ENCODE measurements at places on chromosomes 12 and 14.
A peak's percentile ranks its signal among the peaks of the same experiment; 100 is the strongest.

GRCh38 chr12:98425859-98426258 lies 89.5 kb upstream of the TMPO start:
- H3K36me3 ChIP-seq, result no peaks in the 10 kb centered on the region
- H3K27me3 ChIP-seq, result no peaks in the 10 kb centered on the region
- DNase-seq, result no peak
- H3K4me1 ChIP-seq, result peaks cover 18% of the 10 kb centered on the region

GRCh38 chr12:16303939-16304338 lies 26.5 kb upstream of the SLC15A5 start:
- no peaks in the 10 kb centered on the region for H3K4me1 ChIP-seq
- no peak overlapping the region for H3K27ac ChIP-seq
- no peak for DNase-seq
- H3K4me3 ChIP-seq, result no peak overlapping the region
- H3K36me3 ChIP-seq, result no peaks in the 10 kb centered on the region

DNA sequence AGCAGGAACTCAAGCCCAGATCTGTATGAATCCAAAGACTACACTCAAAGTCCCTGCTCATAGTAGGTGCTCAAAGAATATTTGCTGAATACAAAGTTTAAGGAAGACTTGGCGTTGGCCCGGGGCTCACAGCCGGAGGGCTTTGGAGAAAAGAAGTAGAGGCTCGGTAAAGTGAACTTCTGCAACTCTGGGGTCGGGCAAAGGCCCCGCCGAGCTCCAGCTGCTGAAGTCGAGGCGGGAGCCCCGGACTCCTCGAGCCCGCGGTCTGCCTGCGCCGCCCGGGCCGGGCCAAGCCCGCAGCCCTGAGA lies 335 bp downstream of the GCN1 start:
- peak overlapping the region; percentile 88 for H3K4me3 ChIP-seq
- peaks cover 12% of the 10 kb centered on the region for H3K36me3 ChIP-seq
- DNase-seq, result no peak
- H3K27ac ChIP-seq, result peak overlapping the region; percentile 94
- H3K4me1 ChIP-seq, result peaks cover 64% of the 10 kb centered on the region

GRCh38 chr12:46342562-46343033 lies 30.0 kb downstream of the SLC38A2 start:
- H3K4me1 ChIP-seq, result peaks cover 14% of the 10 kb centered on the region
- no peak overlapping the region for H3K27ac ChIP-seq
- peak; percentile 64 for DNase-seq

GRCh38 chr12:65951697-65952096 lies 127.4 kb downstream of the HMGA2 start:
- H3K36me3 ChIP-seq, result peaks cover 3% of the 10 kb centered on the region
- H3K4me3 ChIP-seq, result no peak overlapping the region
- peaks cover 46% of the 10 kb centered on the region for H3K4me1 ChIP-seq
- H3K27ac ChIP-seq, result no peak overlapping the region
- DNase-seq, result no peak

DNA sequence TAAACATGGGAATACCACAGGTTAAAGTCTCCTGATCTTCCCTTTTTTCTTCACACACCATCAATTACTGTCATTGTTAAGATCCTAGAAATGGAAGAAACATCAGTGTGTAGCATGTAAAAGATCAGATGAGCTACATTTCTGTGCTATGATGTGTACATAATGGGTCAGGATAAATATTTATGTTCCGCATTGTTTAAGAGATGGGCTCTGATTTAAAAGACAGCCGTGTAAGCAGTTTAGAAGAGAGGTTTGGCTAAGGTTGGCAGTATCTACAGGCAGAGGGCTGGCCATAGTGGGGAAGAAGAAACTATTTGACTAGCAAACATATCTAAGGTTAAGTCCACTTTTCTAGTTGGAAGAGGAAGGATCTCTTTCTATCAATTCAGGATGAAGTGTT lies 49.4 kb downstream of the LRRC9 start:
- H3K4me3 ChIP-seq, result no peak overlapping the region
- H3K27ac ChIP-seq, result no peak overlapping the region
- H3K36me3 ChIP-seq, result no peaks in the 10 kb centered on the region
- peak; percentile 14 for DNase-seq
- no peaks in the 10 kb centered on the region for H3K27me3 ChIP-seq

GRCh38 chr14:21191809-21192446 lies 36.1 kb upstream of the OR5AU1 start:
- peak overlapping the region; percentile 53 for H3K4me3 ChIP-seq
- no peak overlapping the region for H3K27ac ChIP-seq
- H3K4me1 ChIP-seq, result peaks cover 22% of the 10 kb centered on the region
- H3K27me3 ChIP-seq, result no peaks in the 10 kb centered on the region

DNA sequence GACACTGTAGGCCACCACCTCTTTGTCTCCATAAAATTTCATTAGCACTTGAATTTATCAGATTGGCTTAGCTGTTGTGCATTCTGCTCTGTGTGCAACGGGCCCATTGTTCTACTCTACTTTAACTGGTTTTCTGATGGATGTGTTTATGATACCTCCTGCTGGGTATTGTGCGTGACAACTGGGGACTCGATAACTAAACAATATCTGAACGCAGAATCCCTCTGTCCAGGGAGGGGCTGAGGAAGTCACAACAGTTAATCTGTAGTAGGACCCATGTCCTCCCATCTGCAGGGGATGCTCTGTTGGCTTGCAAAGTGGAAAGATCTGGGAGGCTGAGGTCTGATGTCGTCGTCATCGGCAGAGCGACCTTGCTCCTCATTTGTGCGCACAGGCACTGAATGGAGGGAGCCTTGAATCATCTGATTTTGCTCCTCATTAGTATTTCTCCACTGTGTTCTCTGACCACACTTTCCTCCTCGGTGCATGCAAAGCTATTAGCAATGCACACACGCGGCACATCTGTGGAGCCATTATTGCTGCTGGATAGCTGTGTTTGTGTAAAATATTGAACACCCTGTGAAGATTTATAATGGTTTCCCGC lies 422.5 kb downstream of the NRXN3 start:
- no peaks in the 10 kb centered on the region for H3K36me3 ChIP-seq
- no peak for DNase-seq
- no peak overlapping the region for H3K27ac ChIP-seq
- H3K4me3 ChIP-seq, result no peak overlapping the region
- H3K4me1 ChIP-seq, result no peaks in the 10 kb centered on the region
- H3K27me3 ChIP-seq, result no peaks in the 10 kb centered on the region

DNA sequence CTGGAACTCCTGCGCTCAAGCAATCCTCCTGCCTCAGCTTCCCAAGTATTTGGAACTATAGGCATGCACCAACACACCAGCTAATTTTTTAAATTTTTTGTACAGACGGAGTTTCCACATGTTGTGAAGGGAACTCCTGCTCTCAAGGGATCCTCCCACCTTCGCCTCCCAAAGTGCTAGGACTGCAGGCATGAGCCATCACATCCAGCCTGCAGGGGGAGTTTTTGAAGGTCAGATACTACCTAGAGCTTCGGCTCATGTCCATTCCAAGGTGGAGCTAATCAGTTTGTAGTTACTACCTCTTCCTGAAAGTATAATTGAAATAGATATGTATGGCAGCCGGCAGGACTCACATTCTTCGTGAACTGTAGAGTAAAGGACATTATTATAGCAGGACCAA lies 3.7 kb upstream of the TAS2R19 start:
- H3K27ac ChIP-seq, result no peak overlapping the region
- no peaks in the 10 kb centered on the region for H3K27me3 ChIP-seq
- peaks cover 28% of the 10 kb centered on the region for H3K4me1 ChIP-seq
- DNase-seq, result no peak
- peaks cover 3% of the 10 kb centered on the region for H3K36me3 ChIP-seq
- no peak overlapping the region for H3K4me3 ChIP-seq

DNA sequence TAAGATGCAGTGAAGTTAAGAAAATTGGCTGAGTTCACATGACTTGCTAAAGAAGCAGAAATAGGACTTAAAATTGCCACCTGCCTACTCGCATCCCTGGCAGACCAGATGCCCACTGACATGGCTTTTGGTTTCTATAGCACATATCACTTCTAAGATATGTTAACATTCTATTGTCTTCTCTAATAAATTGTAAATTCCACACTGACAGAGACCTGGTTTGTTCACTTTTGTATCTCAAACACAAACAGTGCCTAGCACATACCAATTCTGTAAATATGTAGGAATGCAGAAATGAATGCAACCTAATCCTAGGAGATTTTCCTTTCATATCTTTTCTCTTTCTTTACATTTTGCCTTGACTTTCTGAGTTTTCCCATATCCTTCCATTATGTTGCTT lies 1047.6 kb downstream of the AACS start:
- H3K4me1 ChIP-seq, result no peaks in the 10 kb centered on the region
- no peak overlapping the region for H3K4me3 ChIP-seq
- H3K36me3 ChIP-seq, result no peaks in the 10 kb centered on the region
- no peak for DNase-seq
- no peak overlapping the region for H3K27ac ChIP-seq

GRCh38 chr12:29350080-29350479 lies 30.9 kb downstream of the ERGIC2 start:
- peak; percentile 6 for DNase-seq
- no peaks in the 10 kb centered on the region for H3K27me3 ChIP-seq
- no peak overlapping the region for H3K27ac ChIP-seq
- H3K4me3 ChIP-seq, result no peak overlapping the region

DNA sequence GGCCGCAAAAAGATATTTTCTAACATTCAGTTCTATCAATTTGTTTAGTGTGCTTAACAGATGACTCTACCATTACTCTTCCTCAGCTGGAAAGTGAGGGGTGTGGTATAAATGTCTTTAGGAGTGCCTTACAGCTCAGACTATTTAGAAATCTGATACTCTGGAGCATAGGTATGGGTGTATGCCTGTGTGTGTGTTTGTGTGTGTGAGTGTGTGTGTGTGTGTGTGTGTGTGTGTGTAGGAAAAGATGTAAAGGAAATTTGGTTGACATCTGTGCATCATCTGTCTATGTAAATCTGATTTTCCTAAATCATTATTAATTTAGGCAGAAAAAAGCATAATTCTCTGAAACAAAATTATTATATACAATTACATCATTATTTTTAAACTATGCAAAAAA lies 16.0 kb downstream of the RNASE3 start:
- H3K4me3 ChIP-seq, result no peak overlapping the region
- no peaks in the 10 kb centered on the region for H3K36me3 ChIP-seq
- H3K27ac ChIP-seq, result no peak overlapping the region

DNA sequence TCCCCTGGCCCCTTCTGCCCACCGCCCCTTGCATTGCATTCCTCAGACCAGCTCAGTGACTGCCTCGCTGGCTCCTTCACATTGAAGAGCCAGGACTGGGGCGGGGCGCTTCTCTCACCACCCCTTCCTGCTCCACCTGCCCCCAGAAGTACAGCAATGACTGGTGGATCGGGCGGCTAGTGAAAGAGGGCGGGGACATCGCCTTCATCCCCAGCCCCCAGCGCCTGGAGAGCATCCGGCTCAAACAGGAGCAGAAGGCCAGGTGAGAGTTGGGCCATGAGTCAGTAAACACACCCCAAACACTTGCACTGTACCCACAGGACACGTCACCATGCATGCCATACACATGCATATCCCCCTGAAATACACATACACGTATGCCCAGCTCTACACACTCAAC lies 5.8 kb downstream of the CACNB3 start:
- DNase-seq, result no peak
- no peaks in the 10 kb centered on the region for H3K4me1 ChIP-seq
- H3K36me3 ChIP-seq, result no peaks in the 10 kb centered on the region
- no peak overlapping the region for H3K4me3 ChIP-seq
- H3K27me3 ChIP-seq, result peaks cover 61% of the 10 kb centered on the region
- no peak overlapping the region for H3K27ac ChIP-seq

DNA sequence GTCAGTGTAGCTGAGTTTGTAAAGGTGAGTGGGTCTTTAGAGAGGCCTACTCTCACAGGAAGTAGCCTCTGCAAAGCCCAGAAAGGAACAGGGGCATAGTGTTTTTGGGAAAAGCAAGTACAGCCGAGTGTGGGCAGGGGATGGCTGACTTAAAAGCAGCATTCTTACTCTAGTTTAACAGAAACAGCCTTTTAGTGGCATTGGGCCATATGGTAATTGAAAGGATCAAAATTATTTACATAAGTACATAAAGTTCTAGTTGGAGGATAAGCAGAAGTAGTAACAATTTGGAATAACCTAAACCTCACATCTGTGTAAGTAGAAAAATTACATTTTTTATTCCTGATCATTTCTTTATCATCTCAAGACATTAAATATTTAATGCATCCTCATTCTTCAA lies 49.1 kb downstream of the RASSF8 start:
- H3K27ac ChIP-seq, result no peak overlapping the region
- DNase-seq, result no peak
- no peak overlapping the region for H3K4me3 ChIP-seq
- H3K27me3 ChIP-seq, result no peaks in the 10 kb centered on the region

- H3K4me1 ChIP-seq, result peaks cover 71% of the 10 kb centered on the region
- H3K27me3 ChIP-seq, result peaks cover 4% of the 10 kb centered on the region
- no peak overlapping the region for H3K4me3 ChIP-seq
- no peak overlapping the region for H3K27ac ChIP-seq
Observed at GRCh38 chr12:52121824-52122539, 42.5 kb downstream of the SMIM41 start.
